Breast epithelium (tissue), 4 donors: ENCODE measurements at places on chromosomes 12 and 14. TPM values are rescaled to one million over a fixed set of nuclear protein-coding genes. Genes with fewer than 3 reads are reported as not detected.

The ASCL1 gene
- total RNA-seq = not detected

The MDGA2 gene
- not detected for total RNA-seq

The ADAM21 gene
- not detected for total RNA-seq

The C12orf56 gene
- not detected for total RNA-seq

The GOLGA3 gene
- 51.7 TPM for total RNA-seq

The SLC38A4 gene
- total RNA-seq = 0.33 TPM

The PLEKHD1 gene
- total RNA-seq = 2.0 TPM

The SIX6 gene
- total RNA-seq = not detected

The GPD1 gene
- total RNA-seq = 280 TPM

The HHIPL1 gene
- total RNA-seq = 1.3 TPM

The LUM gene
- 183 TPM for total RNA-seq

The EML1 gene
- 11.3 TPM for total RNA-seq

The NTS gene
- not detected for total RNA-seq

The PPP1R1A gene
- total RNA-seq = 316 TPM

The RPS6KL1 gene
- total RNA-seq = 2.9 TPM

The TARBP2 gene
- total RNA-seq = 37.0 TPM

The ADAMTS20 gene
- not detected for total RNA-seq

The SERPINA6 gene
- 12.5 TPM for total RNA-seq

The GLIPR1L2 gene
- total RNA-seq = 0.80 TPM

The TOMM20L gene
- not detected for total RNA-seq

The ZDHHC22 gene
- not detected for total RNA-seq

The KRT6C gene
- not detected for total RNA-seq

The NR2C1 gene
- total RNA-seq = 46.7 TPM

The TEAD4 gene
- total RNA-seq = 12.6 TPM

The ALDH2 gene
- total RNA-seq = 63.4 TPM

The STAC3 gene
- 1.6 TPM for total RNA-seq

The PFKM gene
- 31.8 TPM for total RNA-seq

The LRP1-AS gene
- total RNA-seq = not detected

The CIROP gene
- total RNA-seq = not detected

The ABCD2 gene
- total RNA-seq = 48.0 TPM

The SERPINA10 gene
- not detected for total RNA-seq

The KRT79 gene
- total RNA-seq = 1.3 TPM

The HCAR1 gene
- total RNA-seq = 3.2 TPM

The IGFBP6 gene
- 284 TPM for total RNA-seq

The NPFF gene
- 0.98 TPM for total RNA-seq

The CLEC4A gene
- 3.4 TPM for total RNA-seq

The BCL11B gene
- total RNA-seq = 0.96 TPM

The CAPZA3 gene
- total RNA-seq = 2.0 TPM

The TAS2R14 gene
- 7.9 TPM for total RNA-seq

The CLEC1B gene
- not detected for total RNA-seq

The ENDOU gene
- total RNA-seq = 0.98 TPM

The KCNA5 gene
- 0.44 TPM for total RNA-seq

The L3HYPDH gene
- 70.9 TPM for total RNA-seq

The ACTR10 gene
- 42.2 TPM for total RNA-seq

The SYCP3 gene
- total RNA-seq = 0.33 TPM

The PLEK2 gene
- 3.4 TPM for total RNA-seq

The LMNTD1 gene
- total RNA-seq = not detected

The REP15 gene
- 3.3 TPM for total RNA-seq

The C1R gene
- 773 TPM for total RNA-seq

The KERA gene
- not detected for total RNA-seq

The PWP1 gene
- 78.9 TPM for total RNA-seq

The PRICKLE1 gene
- 6.4 TPM for total RNA-seq

The TRMT5 gene
- total RNA-seq = 8.8 TPM

The SCARB1 gene
- 18.4 TPM for total RNA-seq

The KRT71 gene
- total RNA-seq = not detected

The ERBB3 gene
- total RNA-seq = 119 TPM

The RTN1 gene
- 10.8 TPM for total RNA-seq
